CD4-positive, alpha-beta T cell treated with Interleukin-1 beta for 1 hour (primary cell): ENCODE measurements at places on chromosomes 7 and 10.
A peak's percentile ranks its signal among the peaks of the same experiment; 100 is the strongest.

GRCh38 chr7:20223356-20223755, 6.2 kb upstream of the MACC1 start:
- DNase-seq, result no peak

GRCh38 chr7:5234852-5235831, 45.1 kb downstream of the WIPI2 start:
- DNase-seq, result no peak

- DNase-seq, result no peak
These were observed 393.7 kb upstream of the NPVF start for GRCh38 chr7:25621993-25622392.

DNA sequence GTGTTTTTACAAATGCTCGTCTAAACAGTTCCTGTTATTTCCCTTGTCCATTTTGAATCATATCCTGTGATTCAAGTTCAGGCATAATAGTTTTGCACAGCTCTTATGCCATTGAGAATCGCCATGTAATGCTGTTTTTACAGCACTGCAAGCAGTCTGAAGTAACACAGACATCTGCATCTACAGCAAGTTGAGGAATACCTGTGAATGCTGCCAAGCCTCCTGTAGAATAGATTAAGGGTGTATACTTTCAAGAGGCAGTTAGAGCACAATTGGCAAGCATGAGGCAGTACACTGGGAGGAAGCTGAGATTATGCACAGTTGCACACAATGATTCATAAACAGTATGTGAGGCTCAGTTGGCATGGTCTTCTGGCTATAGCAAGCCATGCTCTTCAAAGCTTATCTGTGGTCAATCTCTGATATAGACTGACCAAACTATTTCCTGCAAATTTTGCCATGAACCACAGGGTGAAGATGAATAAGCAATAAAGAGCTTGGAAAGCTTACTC, 121.9 kb upstream of the AKR1E2 start:
- DNase-seq, result no peak

- DNase-seq, result no peak
These were observed 22.8 kb downstream of the GNA12 start for GRCh38 chr7:2821161-2821841.

DNA sequence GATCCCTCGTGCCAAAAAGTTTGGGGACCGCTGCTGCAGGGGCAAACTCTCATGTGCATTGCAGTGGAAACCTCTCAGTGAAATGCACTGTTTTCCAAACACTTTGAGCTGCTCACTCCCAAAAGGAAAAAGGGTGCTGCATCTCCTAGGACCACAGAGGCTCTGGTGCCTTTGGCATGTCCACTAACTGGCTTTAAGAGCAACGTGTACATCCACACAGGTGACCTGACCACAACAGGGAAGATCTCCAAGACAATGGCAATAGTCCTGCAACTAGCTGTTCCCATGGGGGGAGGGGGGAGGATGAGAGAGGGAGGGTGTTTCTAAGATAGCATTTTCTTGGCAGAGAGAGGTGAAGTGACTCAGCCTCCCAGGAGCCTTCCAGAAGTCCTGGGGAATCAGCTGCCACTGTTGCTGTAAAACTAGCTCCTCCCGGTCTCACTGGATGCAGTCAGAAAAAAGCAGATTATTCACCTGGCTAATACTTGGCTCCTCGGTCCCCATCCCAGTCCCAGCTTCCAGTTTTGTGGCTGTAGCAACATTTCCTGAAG, 181.7 kb downstream of the HECW1 start:
- no peak for DNase-seq

DNA sequence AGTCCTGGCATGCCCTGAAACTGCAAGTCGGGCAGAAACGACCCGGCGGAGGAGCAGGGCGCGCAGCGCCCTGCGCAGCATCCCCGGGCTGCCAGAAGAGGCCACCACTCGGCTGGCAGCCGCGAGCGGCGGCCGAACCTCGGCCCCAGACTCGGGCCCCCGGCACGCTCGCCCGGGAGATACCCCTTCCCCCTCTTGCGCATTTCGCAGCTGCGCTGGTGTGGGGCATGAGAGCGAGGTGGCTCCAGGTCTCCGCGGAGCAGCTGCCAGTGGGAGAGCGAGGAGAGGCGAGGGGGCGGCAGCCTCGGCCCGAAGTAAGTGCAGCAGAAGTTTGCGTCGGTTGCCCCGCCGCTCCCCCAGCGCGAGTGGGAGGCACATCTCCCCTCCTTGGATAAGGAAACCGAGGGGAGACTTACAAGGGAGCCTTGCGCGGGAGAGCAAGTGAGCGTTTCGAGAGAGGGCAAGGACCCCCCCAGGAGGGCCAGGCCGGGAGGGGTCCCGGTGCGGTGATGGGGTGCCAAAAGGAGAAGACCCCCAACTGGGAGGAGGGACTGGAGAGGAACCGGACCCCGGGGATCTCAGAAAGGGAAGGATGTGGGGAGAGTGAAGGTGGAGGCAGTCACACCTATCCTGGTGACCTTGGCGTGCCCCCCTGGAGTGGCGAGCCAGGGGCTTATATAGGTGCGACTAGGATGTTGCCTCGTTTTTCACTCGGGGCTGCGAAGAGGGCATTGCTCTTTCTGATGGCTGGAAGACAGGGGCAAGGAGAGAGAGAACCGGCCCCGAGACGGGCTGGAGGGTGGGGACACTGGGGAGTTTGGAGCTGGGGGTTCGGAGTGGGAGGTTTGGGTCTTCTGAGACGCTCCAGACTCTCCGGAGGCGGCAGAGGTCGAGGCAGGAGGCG, 256.3 kb downstream of the OTUD1 start:
- DNase-seq, result no peak

DNA sequence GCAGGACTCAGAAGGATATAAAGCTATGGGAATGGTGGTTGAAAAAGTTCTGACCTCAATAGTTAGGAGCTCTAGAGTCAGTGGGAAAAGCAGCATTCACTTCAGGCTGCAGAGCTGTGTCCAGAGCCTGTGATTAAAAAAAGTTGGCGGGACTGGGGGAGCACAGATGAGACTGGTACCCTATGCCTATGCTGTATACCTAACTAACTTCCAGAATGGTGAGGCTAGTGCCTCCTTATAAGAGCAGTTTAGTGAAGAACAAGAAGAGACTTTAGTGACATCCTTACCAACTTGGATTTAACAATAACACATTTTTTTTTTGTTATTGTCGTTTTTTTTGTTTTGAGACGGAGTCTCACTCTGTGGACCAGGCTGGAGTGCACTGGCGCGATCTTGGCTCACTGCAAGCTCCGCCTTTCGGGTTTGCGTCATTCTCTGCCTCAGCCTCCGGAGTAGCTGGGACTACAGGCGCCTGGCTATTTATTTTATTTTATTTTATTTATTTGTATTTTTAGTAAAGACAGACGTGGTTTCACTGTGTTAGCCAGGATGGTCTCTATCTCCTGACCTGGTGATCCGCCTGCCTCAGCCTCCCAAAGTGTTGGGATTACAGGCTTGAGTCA, 6.6 kb upstream of the ZNF282 start:
- no peak for DNase-seq

- peak; percentile 61 for DNase-seq
These were observed at the start of gene HOXA5 for GRCh38 chr7:27143023-27143949. HOXA5 (minus strand) TSS chr7:27143681; CDS start chr7:27143607, 74 bp downstream.

- DNase-seq, result no peak
These were observed 185.7 kb upstream of the AUTS2 start for GRCh38 chr7:69412331-69413146.

GRCh38 chr7:82677493-82677892, 233.9 kb upstream of the CACNA2D1 start:
- DNase-seq, result peak; percentile 51
